ENCODE measurements at places on chromosomes 6 and 20.
A peak's percentile ranks its signal among the peaks of the same experiment; 100 is the strongest.

GRCh38 chr6:89410231-89410761 lies 1.8 kb downstream of the RRAGD start:
- DNase-seq = peak; percentile 19

DNA sequence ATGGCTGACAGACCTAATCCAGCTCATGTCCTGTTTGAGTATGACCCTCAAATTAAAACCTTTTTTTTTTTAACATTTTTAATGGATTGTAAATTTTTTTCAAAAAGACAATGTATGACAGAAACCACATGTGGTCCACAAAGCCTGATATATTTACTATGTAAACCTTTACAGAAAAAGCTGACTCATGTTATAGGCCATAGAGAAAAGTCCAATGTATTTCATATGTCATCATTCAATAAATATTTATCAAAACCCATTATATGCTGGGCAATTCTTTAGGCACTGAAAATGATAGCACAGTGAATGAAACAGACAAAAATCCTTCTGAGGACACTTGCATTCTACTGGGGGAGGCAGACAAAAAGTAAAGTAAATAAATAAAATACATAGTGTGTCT lies 826.2 kb upstream of the FLRT3 start:
- no peak for DNase-seq

- peak; percentile 94 for DNase-seq
Observed at GRCh38 chr6:37807656-37808055, 11.9 kb upstream of the ZFAND3 start.

DNA sequence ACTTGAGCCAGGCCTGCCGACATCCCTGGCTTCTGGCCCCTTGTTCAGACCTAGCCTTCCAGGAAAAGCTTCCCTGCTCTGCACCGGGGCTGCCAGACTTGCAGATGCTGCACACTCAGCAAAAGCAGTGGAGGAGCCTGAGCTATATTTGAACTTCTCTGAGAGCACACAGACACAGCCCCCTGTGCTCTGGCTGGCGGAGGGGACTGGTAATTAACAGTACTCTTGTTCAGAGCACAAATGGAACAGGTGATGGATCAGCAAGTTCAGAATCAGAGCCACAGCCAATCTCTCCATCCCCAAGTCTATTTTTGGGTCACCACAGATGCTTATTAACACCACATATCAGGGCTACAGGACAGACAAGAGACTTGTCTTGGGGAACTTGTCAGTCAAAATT lies 27.6 kb upstream of the RIMS4 start:
- no peak for DNase-seq

GRCh38 chr6:1767481-1768246 lies 157.9 kb downstream of the FOXC1 start:
- peak; percentile 75 for DNase-seq

GRCh38 chr6:134467620-134468019 lies 149.7 kb upstream of the SGK1 start:
- no peak for DNase-seq

DNA sequence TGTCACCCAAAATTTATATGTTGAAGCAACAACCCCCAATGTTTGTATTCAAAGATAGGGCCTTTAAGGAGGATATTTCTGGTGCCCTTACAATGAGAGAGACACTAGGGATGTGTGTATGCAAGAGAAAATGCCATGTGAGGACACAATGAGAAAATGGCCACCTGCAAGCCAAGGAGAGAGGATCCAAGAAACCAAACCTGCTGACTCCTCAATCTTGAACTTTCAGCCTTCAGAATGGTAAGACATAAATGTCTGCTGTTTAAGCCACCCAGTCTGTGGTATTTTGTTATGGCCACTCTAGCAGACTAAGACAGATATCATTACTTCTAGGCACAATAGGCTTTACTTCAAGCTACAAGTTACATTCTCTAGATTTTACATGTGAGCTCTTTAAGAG lies 1145.1 kb upstream of the MAP3K7 start:
- DNase-seq = no peak
